ENCODE measurements at places on chromosomes 3 and 15. TPM values are rescaled to one million over a fixed set of nuclear protein-coding genes. Genes with fewer than 3 reads are reported as not detected.

GRCh38 chr15:40054605-40054854 is 15.5 kb upstream of the SRP14 start:
- no peak overlapping the region for H3K27ac ChIP-seq
- no peaks in the 10 kb centered on the region for H3K36me3 ChIP-seq
- peaks cover 28% of the 10 kb centered on the region for H3K4me1 ChIP-seq
- no peak overlapping the region for H3K4me3 ChIP-seq
- DNase-seq = no peak
- H3K27me3 ChIP-seq = no peaks in the 10 kb centered on the region

DNA sequence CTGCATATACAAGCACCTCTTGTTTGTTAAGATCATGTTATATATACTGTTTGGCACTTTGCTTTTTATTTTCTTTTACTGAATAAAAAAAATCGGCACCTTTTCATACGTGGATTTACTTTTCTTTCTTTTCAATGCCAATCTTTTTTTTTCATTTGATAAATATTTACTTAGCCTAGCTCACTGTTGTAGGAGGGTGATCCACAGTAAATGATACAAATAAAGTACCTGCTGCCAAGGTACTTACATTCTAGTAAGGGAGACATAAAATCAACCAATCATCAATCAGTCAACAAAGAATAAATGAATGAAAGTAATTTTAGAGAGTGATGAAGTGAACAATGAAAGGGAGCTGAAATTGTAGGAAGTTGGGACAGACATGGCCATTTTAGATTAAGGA is 18.3 kb downstream of the GNB5 start:
- no peak overlapping the region for H3K4me3 ChIP-seq
- no peaks in the 10 kb centered on the region for H3K4me1 ChIP-seq
- no peaks in the 10 kb centered on the region for H3K36me3 ChIP-seq
- H3K27ac ChIP-seq = no peak overlapping the region
- H3K27me3 ChIP-seq = no peaks in the 10 kb centered on the region

DNA sequence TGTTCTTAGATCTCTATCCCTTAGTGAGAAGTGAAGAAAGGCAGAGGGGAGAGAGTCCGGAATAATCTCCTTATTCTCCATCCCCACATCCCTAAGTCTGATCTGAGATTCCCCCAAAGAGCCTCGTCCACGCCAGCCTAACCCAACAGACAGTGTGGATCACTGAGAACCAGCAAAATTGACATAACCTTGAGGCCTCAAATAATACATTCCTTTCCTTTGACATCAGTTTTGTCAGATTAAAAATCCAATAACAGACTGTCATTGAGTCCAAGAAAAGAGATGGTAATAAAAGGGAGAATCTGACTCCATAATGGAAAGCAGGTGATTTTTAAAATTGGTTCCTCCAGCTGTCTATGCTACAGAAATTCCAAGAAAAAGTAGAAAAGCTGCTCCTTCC is 7.7 kb upstream of the SIAH2 start:
- H3K27ac ChIP-seq = peak overlapping the region; percentile 63
- H3K4me3 ChIP-seq = peak overlapping the region; percentile 20
- no peaks in the 10 kb centered on the region for H3K36me3 ChIP-seq
- H3K27me3 ChIP-seq = no peaks in the 10 kb centered on the region
- no peak for DNase-seq
- no peaks in the 10 kb centered on the region for H3K4me1 ChIP-seq

NOX5 gene
- total RNA-seq = not detected

UROC1 gene
- total RNA-seq = 93.3 TPM

OPA1 gene
- 29.2 TPM for total RNA-seq
